ENCODE measurements at places on chromosomes 3 and 15.

GRCh38 chr3:158794936-158795518 lies 6.8 kb upstream of the MFSD1 start:
- no peak for DNase-seq

DNA sequence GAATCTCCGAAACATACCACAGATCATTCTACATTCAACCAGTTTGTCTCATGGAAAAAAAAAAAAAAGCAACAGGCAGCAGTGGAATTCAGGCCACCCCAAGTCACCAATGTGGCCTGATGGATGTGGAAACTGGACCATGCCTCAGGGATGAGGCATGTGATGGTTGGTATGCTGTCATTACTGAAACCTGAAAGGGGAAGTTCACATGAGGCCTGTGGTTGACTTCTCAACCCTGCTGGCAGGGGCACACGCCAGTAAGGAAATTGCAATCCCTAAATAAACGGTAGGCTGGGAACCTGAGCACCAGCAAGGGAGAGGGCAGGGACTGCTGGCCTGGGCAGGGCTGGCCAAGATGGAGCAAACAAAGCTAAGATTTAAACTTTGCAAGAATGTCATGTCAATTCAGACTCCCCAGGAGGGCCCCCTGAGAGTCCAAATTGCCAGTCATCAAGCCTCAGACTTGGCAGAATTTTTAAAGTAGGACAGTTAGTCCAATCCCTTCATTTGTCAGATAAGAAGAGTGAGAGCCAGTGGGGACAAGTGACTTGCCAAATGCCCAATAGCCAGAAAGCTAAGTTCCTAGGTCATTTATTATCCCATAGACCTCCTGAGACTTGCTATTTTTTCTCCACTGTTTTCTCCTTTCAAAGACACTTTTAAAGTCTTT lies 310.4 kb downstream of the ERC2 start:
- peak; percentile 39 for DNase-seq

DNA sequence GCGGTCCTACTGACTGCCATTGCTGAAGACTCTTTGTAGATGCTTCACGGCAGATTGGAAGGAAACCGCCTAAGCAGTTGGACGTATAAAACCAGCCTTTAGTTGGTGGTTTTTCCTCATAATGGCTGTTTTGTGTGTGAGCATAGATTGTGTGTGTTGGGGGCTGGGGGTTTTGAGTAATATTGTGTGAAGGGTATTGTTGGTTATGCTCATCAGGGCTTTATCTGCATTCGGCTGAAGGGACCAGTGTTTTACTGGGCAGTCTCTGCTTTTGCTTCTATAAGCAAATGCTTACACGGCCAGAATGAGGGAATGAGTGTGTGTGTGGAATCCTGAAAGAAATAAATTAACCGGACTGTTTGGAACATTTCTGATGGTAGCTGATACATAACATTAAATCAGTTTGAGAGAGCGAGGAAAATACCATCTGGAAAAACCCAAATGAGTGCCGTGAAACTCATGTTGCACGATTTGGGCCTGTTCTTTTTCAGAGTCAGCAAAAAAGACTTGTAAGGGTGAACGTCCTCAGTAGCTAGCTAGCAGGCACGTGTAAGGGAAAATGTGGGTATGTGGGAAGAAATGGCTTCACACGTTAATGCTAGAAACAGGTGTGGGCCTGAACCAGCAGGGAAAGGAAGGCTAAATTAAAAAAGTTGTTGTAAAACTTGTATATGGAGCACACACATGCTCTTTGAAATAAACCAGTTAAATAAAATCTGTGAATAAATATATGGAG lies 1.9 kb downstream of the MITF start:
- DNase-seq = no peak

GRCh38 chr3:182118066-182118465 lies 406.3 kb downstream of the SOX2 start:
- DNase-seq = no peak

- DNase-seq = no peak
These were observed 21.4 kb downstream of the CCDC191 start for GRCh38 chr3:114034787-114035545.

DNA sequence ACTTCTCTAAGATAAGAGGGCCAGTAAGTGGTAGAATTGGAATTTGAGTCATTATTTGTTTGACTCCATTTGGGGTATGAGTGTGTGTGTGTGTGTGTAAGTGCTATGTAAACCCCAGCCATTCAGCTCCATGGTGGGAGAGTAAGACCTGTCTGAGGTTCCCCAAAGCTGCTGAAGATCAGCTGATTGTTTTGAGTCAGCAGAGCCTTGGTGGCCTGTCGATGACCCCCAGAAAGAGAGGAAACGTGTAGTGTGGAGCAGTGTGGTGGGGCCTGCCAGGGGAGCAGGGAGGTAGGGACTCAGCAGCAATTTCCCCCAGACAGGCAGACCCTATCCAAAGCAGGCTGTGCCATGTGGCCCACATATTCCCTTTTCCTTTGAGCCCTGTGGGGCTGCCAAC lies 5.3 kb downstream of the DVL3 start:
- no peak for DNase-seq

DNA sequence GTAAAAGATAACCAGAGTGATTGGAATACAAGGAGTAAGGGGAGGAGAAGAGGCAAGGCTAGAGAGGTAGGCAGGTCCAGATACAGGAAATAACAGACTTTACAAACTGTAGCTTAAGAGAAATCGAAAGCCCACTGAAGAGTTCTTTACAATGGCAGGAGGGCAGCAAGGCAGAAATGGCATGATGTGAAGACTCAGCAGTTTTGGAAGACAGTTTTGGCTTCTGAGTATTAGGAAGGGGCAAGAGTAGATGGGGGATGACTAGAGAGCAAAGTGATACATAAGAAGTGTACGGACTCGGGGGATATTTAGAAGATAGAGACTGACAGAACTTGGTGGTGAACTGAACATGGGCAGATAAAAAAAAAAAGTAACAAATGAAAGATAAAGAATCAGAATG lies 54.1 kb downstream of the RAD18 start:
- DNase-seq = no peak

DNA sequence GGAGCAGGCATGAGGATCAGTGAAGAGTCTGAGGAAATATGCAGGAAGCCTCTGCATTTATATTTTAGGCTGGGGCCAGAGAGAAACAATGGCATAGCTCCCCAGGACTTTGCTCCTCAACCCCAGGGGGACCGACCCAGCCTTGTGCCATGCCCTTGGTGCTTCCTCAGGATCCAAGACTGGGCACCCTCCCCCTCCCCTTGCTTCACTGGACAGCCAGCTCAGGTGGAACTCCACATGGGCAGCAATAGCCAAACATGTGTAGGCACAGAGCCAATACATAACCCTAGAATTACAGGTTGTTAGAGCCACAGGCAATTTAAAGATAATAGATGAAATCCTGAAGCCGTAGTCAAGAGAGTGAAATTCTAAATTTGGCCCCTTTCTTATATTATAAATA lies 73.0 kb upstream of the ETV5 start:
- DNase-seq = no peak

DNA sequence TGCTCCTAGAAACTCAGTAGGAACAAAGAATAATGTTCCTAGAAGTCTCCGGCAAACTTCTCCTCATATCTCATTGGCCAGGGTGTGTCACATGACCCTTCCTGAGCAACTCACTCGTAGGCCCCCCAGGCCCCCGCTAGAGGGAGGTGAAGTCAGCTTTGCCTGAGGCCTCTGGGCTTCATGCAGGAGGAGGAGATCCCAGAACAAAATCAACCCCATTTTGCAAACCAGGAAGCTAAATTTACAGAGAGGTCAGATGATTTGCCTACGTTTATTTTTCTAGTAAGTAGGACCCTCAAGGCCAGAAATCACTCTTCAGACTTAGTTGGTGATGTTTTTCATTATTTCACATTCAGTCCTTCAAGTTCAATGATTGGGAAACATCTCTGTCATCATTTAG lies 99.1 kb downstream of the SSR3 start:
- DNase-seq = no peak

DNA sequence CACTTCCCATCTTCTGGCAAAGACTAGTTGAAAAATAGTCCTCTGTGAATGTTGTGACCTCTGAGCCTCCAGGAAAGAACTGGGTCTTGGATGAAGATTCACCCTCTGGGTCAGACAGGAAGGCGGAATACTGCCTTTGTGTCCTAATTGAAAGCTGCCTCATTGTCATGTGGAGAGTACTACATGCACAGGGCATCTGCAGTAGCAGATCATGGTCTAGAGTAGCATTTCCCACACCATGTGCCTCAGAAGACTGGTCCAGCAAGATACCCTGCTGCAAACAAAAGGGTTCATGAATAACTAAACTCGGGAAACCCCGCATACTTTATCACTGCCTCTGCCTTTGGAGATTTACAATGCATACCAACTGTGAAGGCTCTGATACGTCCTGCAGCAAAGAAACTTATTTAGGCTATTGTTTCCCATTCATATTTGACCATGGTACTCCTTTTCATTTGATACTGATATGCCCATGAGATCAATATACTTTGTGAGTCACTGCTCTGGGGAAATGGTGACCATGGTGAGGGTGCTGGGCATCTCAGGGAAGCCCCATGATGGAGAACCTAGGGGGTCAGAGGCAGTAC lies 22.7 kb downstream of the IRAK2 start:
- DNase-seq = no peak

- no peak for DNase-seq
These were observed 163.6 kb downstream of the FAM43A start for GRCh38 chr3:194849166-194849875.

GRCh38 chr15:52086011-52086786 lies 26.4 kb downstream of the BCL2L10 start:
- DNase-seq = no peak

- DNase-seq = no peak
These were observed 28.7 kb upstream of the SEMA6D start for GRCh38 chr15:47688573-47689086.

- DNase-seq = no peak
These were observed 213.8 kb upstream of the FEZF2 start for GRCh38 chr3:62587169-62587568.

DNA sequence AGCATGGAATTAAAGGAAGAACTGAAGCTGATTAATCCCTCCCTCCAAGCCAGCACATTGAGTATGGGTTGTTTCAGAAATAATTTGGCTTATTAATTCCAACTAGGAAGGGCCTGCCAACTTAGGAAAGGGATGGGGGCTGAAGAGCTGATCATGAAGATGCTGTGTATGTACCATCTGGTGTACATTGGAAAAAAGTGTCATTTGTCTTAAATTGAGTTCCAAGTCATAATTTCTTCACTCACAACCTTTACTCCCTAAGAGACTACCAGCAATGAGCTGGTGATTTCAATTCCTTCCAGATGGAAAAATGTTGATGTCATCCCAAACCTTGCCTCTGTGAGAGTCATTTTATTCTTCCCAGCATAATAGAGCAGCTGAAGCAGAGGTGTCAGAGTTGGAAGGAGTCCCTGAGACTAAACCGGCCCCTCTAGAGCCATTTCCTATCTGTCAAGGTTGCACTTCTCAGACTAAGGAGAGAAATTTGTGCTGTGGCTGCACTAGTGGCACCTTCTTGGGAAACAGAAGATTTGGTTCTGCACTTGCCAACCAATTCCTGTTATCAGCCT lies 79.4 kb downstream of the GTPBP8 start:
- peak; percentile 83 for DNase-seq

DNA sequence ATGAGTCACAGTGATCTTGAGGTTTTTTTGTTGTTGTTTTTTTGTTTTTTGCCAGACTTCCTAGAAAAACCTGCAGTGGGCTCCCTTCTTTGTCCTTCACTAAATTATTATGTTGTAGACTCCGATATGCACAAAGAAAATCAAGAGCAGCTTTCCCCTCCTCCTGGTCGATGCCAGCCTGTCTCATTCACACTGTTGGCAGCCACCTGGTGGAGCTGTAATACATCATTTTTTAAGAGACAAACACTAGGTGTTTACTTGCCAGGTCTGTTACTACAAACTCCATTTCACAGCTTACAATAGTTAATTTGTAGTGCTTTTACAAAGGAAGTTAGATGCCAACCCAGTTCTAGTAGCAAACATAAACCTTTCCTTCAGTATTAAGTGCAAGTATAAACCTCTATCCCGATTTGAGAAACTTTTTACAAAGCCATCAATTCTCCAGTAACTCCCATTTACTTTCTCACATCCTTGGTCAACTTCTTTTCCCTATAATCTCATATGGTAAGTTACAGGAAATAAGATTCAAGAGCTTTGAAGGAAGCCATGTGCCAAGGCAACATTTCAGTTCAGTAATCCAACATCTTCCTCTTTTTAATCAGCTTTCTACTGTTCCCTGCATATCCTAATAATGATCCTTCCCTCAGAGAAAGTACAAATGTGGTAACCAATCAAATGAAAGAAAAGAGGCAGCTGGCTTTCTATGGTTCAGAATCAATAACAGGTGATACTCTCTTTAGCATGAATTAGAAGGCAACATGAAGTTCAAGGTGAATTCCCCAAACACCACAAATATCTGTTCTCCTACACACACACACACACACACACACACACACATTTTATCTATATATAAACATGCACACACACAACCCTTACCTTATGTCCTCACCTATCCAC lies 14.0 kb downstream of the AAGAB start:
- no peak for DNase-seq

DNA sequence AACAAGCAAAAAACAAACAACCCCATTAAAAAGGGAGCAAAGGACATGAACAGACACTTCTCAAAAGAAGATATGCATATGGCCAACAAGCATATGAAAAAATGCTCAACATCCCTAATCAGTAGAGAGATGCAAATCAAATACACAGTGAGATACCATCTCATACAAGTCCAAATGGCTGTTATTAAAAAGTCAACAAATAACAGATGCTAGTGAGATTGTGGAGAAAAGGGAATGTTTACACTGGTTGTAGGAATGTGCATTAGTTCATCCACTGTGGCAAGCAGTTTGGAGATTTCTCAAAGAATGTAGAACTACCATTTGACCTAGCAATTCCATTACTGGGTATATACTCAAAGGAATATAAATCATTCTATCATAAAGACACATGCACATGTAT lies 44.5 kb downstream of the RIOX2 start:
- no peak for DNase-seq

DNA sequence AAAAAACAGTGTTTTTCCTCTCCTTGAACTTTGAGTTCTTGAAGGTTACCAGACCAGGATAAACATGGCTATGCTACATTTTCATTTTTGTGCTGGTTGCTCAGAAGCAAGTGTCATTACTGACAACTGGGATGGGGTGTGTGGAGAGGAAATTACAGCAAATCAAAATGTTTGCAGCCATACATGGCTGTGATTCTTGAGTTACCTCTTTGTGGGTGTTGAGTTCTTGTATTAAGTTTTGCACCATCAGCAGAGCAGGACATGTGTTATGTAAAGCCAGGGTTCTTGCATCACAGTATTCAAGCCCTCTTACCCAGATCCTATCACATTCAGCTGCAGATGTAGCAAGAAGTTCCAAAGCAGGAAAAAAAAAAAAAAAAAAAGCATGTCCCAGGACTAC lies 53.9 kb upstream of the ATOSA start:
- DNase-seq = no peak

DNA sequence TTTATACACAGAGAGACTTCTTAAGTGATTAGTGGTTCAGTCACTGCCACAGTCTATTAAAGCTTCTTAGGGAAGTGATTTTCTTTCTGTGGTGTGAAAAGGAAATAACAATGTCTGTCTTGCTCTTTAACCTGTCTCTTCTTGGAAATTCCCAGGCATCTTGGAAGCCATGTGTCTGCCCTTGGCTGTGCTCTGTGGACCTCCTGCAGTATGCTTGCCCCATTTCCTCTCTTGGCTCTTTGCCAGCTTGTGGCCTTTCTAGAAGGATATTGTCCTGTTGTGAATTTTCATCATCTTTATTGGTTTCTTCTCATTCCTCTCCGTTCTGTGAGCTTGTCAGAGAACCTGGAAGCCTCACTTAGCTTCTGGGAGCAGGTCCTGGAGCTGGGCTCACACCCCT lies 338.4 kb upstream of the C2CD4B start:
- no peak for DNase-seq

- no peak for DNase-seq
These were observed at the start of gene LYZL4 for GRCh38 chr3:42410370-42411131. TSS of gene LYZL4 (minus strand) at chr3:42410610. CDS start at chr3:42407251, 3,359 bp downstream.

All from right hindlimb (tissue), 1 donor.